ENCODE measurements at places on chromosomes 3 and 15.
A peak's percentile ranks its signal among the peaks of the same experiment; 100 is the strongest.

DNA sequence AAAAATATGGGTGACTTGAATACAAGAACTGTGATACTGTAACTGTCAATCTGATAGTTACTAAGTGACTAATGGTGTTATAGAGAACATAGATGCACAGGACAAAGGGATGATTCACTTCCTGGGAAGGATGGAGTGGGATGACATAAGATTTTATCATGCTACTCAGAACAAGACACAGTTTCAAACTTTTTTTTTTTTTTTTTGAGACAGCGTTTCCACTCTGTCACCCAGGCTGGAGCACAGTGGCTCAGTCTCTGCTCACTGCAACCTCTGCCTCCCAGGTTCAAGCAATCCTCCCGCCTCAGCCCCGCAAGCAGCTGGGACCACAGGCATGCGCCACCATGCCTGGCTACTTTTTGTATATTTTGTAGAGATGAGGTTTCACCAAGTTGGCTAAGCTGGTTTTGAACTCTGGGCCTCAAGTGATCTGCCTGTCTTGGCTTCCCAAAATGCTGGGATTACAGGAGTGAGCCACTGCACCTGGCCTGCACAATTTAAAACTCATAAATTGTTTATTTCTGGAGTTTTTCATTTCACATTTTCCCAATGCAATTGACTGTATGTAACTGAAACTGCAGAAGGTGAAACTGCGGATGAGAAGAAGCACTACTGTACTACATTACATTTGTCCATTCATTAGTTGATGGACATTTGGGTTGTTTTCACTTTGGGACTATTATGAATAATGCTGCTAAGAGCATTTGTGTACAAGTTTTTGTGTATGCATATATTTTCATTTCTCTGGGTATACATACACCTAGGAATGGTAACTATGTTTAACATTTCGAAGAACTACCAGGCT, 40.6 kb downstream of the ADIPOQ start:
- DNase-seq: no peak

- DNase-seq: no peak
These were observed 277.0 kb downstream of the MEX3B start for GRCh38 chr15:81768773-81769172.

DNA sequence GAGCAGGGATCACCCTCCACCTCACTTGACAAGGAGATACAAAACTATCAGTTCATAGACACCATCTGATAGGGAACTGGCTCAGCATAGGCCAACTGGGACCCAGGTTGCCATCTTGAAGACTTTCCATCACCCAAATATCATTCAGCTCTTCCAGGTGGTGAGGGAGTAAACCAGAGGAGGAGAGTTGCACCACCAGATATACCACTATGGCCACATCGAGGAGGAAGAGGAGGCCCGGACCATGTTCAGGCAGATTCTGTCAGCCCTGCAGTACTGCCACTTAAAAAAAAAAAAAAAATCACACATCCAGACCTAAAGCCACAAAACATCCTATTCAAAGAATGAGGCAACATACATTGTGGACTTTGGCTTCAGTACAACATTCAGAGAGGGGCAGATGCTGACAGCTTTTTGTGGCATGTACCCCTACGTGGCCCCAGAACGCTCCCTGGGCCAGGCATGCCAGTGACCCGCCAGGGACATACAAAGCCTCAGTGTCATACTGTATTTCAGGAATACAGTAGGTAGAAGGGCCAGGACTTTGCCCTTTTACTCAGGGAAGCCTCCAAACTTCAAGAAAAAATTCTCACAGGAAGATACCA, 18.4 kb upstream of the EMC3 start:
- DNase-seq: no peak

DNA sequence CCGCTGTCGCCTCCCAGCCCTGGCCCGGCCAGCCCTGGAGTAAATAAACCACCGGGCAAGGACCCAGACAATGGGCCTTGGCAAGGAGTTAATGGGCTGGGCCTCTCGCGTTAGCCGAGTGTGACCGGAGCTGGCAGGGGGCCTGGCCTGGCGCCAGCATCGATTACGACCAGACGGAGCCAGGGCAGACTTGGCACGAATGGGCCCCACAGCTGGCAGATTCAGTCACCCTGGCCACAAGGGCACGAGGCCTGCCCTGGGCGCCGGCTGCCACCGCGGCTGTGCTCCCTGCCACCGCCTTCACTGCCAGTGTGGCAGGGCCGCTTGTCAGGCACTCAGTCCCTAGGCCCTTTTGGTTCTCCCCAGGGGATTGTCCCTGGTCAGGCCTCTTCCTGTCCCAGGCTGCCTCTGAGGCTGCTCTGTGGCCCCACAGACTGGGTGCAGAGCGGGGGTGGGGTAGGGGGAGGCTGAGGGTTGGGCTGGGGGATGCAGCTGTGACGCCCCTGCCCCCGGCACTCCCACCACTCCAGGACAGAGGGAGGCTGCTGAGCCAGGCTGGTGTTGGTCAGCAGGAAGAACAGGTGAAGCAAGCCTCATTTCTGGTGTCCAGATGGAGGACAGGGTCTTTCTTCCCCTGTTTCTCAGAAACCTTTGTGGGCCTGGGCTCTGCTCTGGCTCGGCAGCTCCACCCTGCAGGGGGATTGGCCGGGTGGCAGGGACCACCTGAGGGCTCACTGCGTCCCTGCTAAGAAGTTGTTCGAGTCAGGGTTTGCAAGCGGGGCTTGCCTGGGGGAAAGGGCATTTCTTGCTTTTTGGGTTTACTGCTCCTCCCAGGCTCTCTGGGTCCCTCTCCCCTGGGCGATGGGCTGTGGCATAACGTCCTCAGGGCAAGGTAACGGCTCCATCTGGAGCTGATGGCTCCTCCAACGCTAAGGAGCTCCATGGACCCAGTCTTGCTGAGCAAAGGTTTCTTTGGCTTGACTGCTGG, 30.5 kb upstream of the SRP14 start:
- DNase-seq: peak; percentile 99

DNA sequence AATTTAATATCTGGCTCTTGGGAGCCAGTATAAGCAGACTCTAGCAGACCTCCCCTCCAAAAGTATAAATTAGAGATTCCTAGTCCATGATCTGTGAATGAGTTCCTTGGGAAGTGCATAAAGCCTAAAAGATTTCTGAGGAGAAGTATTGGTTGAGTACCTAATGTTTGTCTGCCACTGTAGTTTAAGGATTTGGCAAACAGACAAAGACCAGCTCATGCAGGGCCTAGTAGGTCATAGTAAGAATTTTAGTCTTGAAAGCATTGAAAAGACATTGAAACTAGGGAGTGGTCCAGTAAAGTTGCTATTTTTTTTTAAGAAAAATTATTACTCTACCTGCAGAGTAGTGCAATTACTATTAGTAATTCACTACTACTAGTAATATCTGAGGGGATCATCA, 67.5 kb downstream of the SPRED1 start:
- no peak for DNase-seq

DNA sequence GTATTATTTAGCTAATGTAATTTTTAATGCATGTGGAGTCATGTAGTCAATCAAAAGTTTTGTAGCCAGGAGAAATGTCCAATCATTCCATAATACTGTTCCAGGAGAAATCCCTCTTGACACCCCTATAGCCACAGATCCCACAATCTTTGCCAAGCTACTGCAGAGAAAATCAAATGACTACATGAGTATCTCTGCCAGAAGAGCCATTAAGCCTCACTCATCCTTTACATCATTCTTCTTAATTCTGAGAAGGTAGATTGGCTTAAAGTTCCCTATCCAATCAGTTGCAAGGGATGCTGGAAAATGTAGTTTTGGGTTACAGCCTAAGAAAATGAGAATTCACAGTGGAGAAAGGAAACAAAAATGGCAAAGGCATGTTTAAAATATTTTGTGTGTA, 502.1 kb downstream of the ZBBX start:
- no peak for DNase-seq

GRCh38 chr3:186935133-186935532, 4.8 kb downstream of the ST6GAL1 start:
- DNase-seq: no peak

GRCh38 chr3:52238761-52239701, at the start of gene TWF2:
TWF2 (minus strand) TSS chr3:52239158; CDS start chr3:52239016, 142 bp downstream.
- DNase-seq: peak; percentile 52

GRCh38 chr3:160956785-160957184, 148.4 kb downstream of the B3GALNT1 start:
- DNase-seq: peak; percentile 10

GRCh38 chr3:134827213-134827612, 32.2 kb downstream of the EPHB1 start:
- no peak for DNase-seq

DNA sequence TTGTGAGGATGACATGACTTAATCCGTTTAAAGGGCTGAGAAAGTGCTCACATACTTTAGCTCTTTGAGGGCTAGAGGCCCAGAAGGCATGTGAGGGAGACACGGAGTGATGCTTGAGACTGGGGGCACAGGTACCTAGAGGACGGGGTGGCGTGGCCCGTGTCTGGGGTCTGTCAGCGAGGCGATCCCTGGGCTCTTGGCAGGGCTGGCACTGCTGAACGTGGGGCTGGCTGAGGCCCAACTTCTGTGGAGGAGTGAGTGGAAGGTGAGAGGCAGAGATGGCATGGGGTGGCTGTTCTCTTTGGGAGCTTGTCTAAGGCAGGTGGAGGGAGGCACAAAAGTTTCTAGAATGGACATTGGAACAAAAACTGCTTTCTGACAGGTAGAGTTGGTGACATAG, 9.5 kb downstream of the SEMA4B start:
- peak; percentile 29 for DNase-seq

DNA sequence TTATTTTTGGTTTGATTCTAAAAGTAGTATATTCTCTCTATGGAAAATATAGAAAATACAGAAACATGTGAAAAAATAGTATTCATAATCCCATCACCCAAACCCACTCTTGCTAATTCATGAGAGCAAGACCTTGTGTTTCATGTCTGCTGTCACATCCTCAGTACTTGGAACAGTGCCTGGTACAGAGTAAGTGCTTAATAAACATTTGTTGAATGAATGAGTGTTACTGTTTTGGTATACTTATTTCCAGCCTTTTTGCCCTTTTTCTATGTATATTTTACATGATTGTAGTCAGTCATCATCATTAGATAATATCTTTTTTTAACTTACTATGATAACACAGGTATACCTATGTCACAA, 59.3 kb downstream of the IL16 start:
- DNase-seq: no peak

DNA sequence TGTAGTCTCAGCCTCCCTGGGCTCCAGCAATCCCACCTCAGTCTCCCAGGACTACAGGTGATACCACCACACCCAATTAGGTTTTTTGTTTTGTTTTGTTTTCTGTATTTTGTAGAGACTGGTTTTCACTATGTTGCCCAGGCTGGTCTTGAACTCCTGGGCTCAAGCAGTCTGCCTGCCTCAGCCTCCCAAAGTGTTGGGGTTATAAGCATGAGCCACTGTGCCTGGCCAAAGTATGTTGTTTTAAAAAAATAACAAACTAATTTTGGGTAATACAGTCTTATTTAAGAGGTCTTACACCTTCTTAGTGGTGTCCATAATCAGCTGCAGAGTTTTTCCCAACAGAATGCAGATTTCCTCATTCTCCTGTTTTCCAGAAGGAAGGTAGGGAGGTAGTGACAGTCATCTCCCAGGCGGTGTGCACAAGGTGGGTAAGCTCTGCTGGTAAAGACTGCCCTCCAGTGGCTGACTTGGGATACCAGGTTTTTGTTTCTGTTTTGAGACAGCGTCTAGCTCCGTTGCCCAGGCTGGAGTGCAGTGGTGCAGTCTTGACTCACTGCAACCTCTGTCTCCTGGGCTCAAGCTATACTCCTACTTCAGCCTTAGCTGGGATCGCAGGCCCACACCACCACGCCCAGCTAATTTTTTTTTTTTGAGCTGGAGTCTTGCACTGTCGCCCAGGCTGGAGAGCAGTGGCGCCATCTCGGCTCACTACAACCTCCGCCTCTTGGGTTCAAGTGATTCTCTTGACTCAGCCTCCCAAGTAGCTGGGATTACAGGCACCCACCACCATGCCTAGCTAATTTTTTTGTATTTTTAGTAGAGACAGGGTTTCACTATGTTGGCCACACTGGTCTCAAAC, 58.4 kb downstream of the MAP6D1 start:
- peak; percentile 82 for DNase-seq

GRCh38 chr3:155643581-155644165, 101.2 kb downstream of the PLCH1 start:
- DNase-seq: no peak

- DNase-seq: no peak
These were observed 40.1 kb upstream of the NECTIN3 start for GRCh38 chr3:111031538-111031937.

DNA sequence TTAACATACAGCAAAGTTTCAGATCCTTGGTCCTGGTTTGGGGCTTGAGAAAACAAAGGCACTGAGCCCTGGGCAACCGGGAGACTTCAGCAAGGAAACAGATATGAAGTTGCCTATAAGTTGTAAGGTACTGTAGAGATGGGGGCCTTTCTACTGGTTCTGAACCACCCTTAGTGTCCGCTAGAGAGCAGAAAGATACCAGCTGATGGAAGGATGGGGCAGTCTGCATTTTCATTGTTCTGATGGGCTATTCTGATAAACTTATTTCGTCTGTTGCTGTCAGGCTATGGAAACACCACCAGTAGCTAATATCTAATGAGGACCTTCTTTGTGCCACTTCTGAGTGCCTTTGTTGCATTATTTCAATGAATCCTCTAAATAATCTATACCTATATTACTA, 38.7 kb downstream of the FGD5 start:
- DNase-seq: peak; percentile 18

GRCh38 chr3:193879864-193880242, 256.1 kb upstream of the HES1 start:
- DNase-seq: no peak

- no peak for DNase-seq
These were observed 45.3 kb downstream of the ZPLD1 start for GRCh38 chr3:102480139-102480538.

DNA sequence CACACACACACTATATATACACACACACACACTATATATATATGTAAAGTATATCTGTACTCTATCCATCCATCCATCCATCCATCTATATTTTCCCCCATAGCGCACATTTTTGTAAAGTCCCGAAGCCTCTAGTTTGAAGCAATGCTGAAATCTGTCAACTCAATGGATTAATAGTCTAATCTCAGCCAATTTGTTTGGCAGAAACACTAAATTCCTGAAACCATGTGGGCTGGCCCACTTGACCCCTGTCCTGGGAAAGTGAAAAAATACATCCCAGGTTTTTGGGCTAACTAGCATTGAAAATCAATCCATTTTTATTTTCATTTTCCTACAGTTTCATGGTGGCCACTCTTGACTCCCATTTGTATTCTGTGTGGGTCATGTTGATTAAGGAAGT, 166.7 kb downstream of the SLCO3A1 start:
- DNase-seq: no peak

- no peak for DNase-seq
These were observed 717.5 kb downstream of the AGBL1 start for GRCh38 chr15:86797135-86797534.

DNA sequence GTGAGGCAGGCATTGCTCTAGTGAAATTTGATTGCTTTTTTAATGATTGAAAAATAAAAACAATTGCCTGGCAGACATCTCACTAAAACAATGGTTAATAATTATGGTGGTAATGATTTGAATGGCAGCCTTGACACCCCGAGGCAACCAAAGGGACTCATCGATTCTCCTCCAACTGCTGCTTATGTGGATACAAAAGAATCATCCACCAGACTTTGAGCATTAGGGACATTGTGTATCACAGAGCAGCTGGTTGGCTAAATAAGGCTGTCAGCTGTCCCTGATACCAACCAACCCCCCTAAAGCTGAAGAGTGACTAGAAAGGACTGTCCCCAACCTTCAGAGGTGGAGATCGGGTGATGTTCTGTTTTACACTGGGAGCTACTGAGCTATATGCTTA, 1.7 kb upstream of the CD47 start:
- no peak for DNase-seq

All from HT-29 (cell line).